ENCODE measurements at places on chromosomes 5 and 9. TPM values are rescaled to one million over a fixed set of nuclear protein-coding genes. Genes with fewer than 3 reads are reported as not detected.

DRD1 gene
- not detected for total RNA-seq

CDK5RAP2 gene
- 103 TPM for total RNA-seq

DNA sequence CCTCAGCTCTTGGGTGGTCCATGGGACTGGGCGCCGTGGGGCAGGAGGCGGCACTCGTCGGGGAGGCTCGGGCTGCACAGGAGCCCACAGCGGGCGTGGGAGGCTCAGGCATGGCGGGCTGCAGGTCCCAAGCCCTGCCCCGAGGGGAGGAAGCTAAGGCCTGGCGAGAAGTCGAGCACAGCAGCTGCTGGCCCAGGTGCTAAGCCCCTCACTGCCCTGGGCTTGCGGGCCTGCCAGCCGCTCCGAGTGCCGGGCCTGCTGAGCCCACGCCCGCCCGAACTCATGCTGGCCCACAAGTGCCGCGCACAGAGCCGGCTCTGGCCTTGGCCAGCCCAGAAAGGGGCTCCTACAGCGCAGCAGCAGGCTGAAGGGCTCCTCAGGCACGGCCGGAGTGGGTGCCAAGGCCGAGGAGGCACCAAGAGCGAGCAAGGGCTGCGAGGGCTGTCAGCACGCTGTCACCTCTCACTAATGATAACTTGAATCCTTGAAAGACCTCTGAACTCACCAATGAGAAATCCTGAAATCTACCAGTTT is 1506.8 kb upstream of the WWC1 start:
- no peak for DNase-seq

DNA sequence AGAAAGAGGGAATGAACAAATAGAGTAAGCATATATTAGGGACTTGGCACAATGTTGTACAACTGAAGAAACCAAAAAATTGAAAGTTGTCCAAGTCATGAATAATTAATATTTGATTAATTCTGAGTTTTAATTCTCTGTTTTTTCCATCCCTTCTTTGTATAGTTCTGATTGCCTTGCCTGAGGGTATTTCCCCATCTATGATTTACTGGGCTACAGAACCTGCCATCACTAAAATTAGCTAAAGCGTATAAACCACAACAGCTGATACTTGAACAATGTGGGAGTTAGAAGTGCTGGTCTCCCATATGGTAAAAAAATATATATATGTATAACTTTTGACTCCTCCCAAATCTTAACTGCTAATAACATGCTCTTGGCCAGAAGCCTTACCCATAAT is 1253.5 kb upstream of the CDH6 start:
- no peak for DNase-seq

GRCh38 chr5:11596657-11597071 is 307.6 kb downstream of the CTNND2 start:
- DNase-seq = no peak

GRCh38 chr5:41277476-41278245 is 64.3 kb upstream of the C6 start:
- peak; percentile 59 for DNase-seq

GRCh38 chr5:107799306-107799705 is 128.6 kb upstream of the EFNA5 start:
- no peak for DNase-seq

GRCh38 chr5:141484641-141485311 is at the start of gene PCDHGC4:
PCDHGC4 (plus strand) TSS chr5:141485030; CDS start chr5:141485174, 144 bp downstream.
- DNase-seq = no peak

DNA sequence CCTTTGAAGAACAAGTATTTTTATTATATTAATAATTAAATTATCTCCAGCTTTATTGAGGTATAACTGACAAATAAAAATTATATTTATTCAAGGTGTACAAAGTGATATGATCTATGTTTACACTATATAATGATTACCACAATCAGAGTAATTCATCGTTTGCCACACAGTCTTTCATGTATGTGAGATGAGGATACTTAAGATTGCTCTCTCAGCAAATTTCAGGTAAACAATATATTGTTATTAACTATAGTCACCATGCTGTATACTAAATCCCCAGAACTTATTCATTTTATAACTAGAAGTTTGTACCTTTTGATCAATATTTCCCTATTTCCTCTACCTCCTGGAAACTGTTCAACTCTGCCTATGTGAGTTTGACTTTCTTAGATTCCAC is 16.7 kb upstream of the CCNO start:
- no peak for DNase-seq

DNA sequence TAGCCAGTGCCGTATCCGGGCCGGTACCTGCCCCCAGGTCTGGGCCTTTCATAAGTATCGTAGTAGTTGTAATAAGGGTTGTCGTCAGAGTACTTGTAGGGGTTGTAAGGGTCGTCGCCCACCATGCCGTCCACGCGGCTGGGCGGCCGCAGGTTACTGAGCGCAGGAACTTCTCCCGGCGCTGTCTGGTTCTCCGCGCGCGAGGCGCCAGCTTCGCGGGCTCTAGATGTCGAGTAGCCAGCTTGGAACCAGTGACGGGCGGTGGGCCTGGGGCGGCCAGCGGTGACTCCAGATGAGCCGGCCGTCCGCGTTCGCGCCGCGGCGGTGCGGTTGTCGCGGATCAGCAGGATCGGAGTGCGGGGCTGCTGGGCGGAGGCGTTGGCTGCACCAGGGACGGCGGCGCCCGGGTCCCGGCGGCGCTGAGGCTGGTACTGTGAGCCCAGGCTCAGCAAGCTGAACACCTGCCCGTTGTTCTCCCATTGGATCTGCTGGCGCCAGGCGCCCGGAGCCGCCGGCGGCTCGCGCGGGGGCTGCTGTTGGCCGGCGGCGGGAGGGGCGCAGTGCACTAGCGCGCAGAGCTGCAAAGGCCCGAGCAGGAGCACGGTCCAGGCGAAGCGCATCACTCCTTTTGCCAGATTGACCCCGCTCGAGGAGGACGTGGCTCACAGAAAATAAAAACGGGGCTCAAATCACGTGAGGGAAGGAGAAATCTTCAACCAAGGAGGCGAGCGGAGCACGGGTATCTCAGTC is 518 bp downstream of the LOX start:
- DNase-seq = peak; percentile 54

DNA sequence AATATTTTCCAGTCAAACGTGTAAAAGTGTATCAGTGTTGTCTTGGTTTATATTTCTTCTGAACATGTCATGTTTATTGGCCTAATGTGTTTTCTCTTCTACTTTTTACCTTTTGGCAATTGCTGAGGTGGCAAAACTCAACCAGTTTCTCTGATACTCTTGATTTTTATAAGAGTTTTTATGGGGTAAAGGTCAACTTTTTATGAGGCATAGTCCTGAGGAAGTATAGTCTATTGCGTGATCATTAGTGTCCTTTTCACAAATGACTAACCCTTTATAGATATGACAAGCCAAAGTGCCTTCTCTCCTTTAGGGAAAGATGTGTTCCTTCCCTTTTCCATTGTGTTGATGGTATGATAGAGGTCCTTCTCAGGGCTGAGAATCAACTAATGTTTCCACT is 32.9 kb downstream of the OCLN start:
- DNase-seq = no peak

GRCh38 chr5:1014346-1014745 is 5.7 kb downstream of the NKD2 start:
- DNase-seq = no peak

DNA sequence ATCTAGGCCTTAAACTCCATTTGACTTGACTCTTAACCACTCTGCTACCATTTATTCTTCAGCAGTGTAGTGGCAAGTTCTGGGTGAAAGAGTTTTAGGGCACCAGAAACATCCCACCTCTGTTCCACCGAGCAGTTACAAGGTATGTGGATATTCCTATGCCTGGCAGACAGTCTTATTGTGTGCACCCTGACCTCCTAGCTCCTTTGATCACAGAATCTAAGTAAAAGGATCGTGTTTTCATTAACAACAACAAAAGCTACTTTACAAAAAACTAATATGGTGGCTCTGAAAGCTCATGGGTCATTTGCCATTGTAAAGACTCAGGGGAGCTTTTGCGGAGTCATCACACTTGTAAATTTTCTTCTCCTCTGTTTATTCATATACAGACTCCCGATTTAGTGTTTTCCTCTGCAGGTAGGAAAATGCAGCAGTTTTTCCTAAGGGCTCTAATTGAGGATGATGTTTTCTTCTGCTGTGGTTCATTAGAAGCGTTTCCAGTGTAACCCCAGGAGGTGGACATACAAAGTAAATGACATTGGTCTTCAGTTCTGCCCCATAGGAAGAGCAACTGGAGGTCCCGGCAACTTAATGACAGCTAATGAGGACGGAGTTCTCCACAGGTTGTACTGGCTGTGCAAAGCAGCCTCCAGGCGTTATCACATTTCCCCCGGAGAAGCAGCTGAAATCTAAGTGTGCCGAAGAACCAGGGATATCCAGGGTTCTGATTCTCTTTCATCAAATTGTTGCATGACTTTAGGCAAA is 78.2 kb downstream of the ATP10B start:
- DNase-seq = no peak

- DNase-seq = no peak
Measured at GRCh38 chr5:150339165-150339564, 18.3 kb upstream of the TCOF1 start.

DNA sequence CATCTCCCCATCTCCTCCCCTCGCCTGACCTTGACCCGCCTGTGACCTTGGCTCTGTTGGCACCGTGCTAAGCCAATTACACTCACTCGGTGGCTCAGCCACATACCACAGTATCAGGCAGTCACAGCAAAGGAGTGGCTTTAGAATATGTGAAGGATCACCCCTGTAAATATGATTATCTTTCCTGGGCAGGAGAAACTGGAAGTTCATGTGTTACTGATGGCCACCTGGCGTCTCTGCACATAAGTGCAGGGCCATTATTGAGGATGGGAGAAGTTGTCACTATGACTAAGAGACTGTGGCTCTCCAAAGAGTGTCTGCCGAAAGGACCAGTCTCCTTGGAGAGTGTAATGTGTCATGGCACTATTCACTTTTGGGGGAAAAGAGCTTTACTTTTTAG is 116.9 kb upstream of the S1PR3 start:
- DNase-seq = no peak

GRCh38 chr5:92992073-92992472 is 588.9 kb downstream of the NR2F1-AS1 start:
- no peak for DNase-seq

DNA sequence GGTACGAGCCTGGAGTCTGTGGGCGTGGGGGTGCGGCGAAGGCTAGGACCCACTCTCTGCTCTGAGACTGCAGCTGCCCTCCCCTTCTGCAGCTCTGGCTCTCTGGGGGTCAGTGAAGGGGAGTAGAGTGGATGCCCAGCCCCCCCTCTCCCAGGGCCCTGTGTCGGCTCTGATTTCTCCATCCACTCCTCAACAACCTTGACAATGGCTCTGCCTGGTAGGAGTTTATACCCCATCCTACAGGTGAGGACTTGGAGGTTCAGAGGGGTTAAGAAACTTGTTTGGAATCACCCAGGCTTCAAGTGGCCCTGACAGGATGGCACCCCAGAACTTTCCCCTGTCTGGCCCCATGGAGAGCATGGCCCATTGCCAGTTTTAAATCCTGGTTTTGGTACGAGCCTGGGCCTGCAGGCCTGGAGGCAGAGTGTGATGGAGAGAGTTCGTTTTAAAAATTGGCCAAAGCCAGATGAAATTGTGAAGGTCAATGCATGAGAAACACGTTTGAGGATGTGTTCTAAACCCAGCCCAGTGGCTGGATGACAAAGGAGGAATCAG is 22.3 kb downstream of the NCS1 start:
- no peak for DNase-seq

GRCh38 chr5:168114444-168115017 is 176.9 kb upstream of the WWC1 start:
- peak; percentile 19 for DNase-seq

GRCh38 chr5:21680196-21680595 is 1172.9 kb downstream of the CDH12 start:
- peak; percentile 49 for DNase-seq

DNA sequence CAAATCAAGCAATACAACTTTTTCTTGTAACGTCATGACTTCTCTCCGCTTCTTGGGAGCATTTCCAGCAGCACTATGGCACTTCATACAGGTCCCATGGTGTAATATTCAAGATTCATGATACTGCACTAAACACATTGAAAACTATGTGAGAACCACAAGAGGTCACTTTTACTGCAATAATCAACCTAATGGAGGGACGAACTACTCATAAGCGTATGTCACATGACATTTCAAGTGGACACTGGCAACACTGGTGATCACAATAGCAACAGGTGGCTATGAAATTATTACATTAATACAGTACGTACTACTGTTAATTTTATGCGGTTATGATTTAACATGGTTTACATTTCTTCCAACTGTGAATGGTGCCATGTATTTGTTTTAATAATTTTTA is 78.6 kb upstream of the TBC1D9B start:
- no peak for DNase-seq

- DNase-seq = no peak
Measured at GRCh38 chr9:89798547-89799120, 193.8 kb downstream of the GADD45G start.

Data from Caki2 (cell line).